ENCODE measurements at places on chromosomes 16 and 17.

DNA sequence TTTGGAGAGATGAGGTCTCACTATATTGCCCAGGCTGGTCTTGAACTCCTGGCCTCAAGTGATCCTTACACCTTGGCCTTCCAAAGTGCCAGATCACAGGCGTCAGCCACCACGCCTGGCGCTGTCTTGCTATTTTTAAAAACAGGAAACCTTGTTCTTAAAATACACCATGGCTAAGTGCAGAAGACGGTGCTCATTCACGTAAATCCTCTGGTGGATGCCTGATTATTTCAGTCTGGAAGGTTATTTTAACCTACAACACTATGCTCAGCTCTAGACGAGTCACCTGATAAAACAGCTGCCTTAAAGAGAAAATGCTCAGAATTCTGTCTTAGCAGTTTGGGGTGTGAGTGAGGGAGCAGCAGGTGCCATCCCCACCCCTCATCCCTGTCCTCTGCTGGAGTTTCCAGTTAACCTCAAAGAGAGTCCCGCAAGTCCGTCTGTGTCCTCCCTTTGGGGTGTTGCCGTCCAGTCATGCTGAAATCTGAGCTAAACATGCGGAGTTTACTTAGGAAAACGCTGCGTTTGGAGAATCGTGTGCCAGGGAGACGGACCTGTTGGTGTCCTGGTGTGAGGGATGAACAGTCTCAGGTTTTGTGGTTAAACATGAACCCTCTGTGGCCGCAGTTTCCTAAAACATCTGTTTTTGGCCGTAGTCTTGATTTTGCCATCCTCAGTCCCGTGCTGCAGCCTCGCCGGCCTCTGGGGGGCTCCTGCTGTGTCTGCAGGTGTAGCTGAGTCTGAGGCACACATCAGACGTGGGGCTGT is 17.1 kb downstream of the SPG7 start:
- DNase-seq, result no peak

- DNase-seq, result no peak
Observed at GRCh38 chr17:1045456-1045855, 48.5 kb downstream of the TIMM22 start.

GRCh38 chr16:28090646-28091377 is 27.3 kb upstream of the GSG1L start:
- no peak for DNase-seq

- DNase-seq, result no peak
Observed at GRCh38 chr17:70661342-70662222, 492.2 kb downstream of the KCNJ2 start.

- DNase-seq, result no peak
Observed at GRCh38 chr16:80570106-80570478, 29.3 kb downstream of the DYNLRB2 start.

- no peak for DNase-seq
Observed at GRCh38 chr16:25689137-25689836, 2.5 kb upstream of the HS3ST4 start.

DNA sequence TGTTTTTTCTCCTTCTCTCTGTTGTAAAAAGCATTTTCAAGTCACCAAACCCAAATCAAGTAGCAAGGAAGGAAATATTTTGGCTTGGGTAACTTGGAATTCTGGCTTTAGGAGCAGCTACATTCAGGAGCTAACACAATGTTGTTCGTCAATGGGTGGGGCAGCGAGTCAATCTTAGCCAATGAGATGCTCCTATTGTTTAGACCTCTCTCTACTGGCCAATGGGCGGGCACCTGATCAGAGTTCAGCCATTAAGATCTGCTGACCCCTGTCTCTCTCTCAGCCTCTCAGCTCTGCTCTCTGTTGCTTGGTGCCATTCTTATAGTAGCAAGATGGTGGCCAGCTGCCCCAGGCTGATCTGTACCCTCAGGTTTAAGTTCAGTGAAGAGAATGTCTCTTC is 83.2 kb downstream of the IRX3 start:
- no peak for DNase-seq

DNA sequence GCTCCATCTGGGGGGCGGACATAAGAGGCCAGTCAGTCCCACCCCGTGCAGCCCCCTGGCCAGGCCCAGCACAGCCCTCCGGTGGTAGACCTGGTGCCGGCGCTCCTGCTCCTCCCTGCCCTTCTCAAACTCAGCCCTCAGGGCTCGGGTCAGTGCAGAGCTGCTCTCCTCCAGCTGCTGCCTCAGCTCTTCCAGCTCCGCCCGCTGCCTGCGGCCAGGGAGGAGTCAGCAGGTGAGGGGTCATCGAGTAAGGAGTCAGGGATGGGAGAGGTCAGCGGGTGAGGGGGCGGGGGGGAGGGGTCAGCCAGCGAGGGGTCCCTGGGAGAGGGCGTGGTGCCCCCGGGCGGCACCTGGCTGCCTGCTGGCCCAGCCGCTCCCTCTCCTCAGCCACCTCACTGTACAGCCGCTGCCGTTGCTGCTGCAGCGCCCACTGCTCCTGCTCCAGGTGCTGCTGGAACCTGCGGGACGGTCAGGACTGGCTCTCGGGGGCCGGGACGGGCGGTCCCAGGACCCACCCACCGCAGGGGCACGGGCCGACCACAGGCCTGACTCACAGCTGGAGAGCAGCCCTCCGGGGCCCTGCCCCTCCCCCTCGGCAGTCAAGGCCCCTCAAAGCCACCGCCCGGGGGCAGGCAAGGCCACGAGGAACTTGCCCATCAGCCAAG is 26.5 kb upstream of the AATK start:
- DNase-seq, result no peak

GRCh38 chr17:28901866-28902818 is 737 bp downstream of the DHRS13 start:
- DNase-seq, result no peak

DNA sequence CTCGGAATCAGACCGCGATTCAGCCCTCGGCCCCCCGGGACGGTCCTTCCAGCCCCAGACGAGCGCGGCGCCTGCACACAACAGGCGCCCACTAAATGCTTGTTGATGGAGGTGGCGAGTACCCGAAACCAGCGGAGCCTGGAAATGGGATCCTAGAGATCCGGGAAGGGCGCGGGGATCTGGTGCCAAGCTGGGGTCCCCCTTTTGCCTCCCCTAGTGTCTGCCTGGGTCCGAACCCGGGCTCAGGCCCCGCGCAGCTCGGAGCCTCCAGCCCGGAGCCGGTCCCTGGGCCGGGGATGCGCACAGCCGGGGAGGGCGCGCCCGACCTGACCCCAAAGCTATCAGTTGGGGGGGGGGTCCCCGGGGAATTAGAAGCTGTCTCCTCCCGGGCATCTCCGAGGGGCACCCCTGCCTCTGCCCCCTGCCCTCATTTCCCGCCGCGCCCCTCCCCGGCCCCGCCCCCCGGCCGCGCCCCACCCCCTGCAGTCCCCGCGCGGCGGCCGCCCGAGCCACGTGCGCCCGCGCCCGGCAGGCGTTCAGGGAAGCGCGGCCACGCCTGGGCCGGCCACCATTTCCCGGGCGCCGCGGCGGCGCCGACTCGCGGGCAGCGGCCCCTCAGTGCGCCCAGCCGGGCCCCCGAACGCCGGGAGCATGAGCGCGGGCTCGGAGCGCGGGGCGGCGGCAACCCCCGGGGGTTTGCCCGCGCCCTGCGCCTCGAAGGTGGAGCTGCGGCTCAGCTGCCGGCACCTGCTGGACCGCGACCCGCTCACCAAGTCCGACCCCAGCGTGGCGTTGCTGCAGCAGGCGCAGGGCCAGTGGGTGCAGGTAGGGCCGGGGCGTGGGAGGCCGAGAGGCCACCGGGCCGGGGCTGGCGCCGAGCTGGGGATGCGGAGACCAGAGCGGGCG is at the start of gene CPNE7:
TSS of gene CPNE7 (plus strand) at position 512 of the 906 bp plus-strand sequence. CDS start at position 652, 140 bp downstream.
- no peak for DNase-seq

GRCh38 chr16:50681021-50681885 is at the start of gene SNX20:
Gene SNX20, minus strand, starts transcription at chr16:50681312. Its CDS starts 3,786 bp downstream, at chr16:50677526.
- no peak for DNase-seq

DNA sequence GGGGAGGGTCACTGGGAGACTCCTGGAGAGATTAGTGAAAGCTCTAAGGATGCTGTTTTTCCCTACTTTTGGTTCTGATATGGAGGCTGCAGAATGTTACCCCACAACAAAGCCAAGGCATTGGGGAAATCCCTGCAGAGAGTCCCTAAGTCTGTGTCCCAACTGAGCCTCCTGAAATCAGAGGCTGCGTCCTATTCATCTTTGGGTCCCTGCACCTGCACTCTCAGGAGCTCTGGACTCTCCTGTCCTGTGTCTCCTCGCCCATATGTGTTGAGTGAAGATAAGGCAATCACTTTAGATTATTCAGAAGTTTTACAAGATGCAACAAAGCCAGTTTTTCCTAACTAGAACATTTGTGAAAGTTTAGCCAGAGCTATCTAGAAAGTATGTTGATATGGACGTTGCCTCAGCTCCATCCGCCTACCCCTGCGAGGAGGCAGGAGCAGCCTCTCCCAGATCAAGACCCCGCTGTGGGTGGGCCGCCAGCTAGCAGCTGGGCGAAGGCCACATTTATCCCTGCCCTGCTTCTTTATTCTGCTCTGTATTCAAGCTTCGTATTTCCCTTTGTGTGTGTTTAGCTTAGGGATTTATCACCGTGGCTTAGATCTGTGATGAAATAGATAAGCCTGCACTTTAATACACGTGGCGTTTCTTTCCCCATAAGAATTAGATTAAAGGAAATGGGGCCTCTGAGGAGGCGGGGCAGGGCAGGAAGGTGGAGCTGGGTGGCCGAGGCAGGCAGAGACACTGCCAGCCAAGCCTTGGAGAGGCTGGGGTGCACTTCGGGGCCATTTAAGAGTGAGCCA is 37.4 kb downstream of the SHISA6 start:
- DNase-seq, result no peak

DNA sequence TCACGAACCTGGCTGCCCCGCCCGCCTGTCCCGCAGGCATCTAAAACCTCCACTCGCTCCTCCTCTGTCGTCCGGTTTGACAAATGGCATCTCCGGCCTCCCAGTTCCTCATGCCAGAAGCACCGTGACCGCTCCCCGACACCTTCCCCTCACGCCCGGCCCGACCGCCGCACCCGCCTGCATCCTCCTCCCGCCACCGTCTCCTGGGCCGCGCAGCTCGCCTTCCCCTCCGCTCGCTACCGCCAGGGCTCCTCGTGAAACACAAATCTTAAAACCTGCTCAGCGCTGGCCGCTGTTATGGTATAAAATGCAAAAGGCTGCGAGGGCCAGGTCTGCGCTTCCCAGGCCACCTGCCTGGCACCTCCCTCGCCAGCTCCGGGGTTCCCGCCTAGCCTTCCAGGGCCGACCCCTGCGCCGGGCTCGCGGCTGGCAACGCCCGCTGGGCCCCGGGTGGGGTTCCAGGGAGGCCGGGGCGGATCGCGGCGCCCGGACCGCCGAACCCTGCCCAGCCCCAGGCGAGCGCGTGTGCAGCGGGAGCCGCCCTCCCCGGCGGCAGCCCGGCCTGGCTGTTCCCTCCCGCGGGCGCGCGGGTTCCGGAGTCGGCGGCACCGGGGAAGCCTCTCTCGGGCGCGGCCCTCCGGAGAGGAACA is 488 bp downstream of the SPSB3 start:
- peak; percentile 88 for DNase-seq

DNA sequence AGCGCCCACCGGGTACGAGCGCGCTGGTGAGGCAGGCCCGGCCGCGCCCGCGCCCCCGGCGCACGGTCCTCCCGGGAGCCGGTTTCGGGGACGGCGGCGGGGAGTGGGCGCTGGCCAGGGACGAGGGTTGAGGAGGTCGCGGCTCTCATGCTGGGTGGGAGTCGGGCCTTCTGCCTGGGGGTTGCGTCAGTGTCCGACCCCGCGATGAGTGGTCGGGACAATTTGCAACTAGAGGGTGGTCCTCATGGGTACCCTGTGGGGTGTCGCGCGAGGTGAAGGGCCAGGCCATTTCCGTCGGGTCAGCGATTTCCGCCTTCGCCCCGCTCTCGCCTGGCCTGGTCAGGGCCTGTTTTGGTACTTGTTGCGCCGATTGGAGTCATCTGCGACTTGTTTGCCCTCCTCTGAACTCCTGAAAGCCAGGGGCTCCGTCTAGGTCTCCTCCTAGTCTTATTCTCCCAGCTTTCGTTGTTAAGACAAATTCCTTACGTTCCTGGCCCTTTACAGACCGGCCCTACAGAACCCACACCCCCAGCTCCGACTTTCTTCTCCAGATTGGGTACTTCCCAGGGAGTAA is 14.9 kb downstream of the NAA60 start:
- DNase-seq, result peak; percentile 30

DNA sequence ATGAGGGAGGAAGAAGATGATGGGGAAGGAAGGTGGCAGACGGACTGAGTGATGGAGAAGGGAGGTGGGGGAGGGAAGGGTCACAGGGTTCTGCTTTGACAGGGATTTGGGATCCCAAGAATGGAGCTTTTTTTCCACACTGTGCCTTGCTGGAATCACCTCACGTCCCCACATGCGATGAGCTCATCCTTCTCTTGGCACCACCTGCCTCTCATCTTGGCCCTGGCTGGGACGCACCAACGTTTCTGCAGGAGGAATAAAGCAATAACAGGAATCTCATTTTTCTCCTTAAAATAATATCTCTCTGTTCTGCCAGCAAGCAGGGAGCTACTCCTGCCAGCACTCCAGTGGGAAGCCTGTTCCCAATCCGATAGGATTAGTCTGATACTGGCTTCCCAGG is 47.8 kb downstream of the MEOX1 start:
- DNase-seq, result no peak

Data from posterior cingulate gyrus (tissue), 11 donors.